NCI-H1694 treated with DMSO at 0.1 percent for 48 hours (cell line): ENCODE measurements at places on chromosomes 3 and 15.

DNA sequence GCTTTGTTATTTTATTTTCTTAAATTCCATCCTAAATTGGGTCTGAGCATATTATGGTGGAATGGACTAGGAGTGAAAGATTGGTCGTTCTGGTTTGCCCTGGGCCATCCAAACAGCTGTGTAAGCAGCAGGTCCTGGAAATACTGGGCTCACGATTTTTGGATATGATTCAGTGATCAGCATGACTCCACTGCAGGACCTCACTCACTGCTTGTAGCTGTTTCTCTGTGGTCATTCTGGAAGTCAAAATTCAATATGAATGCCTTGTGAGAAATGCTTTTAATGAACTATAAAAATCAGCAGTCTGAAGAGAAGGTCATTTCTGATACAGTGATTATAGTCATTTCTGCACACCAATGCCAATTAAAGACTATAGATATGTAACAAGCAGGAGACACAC is 185.0 kb downstream of the RBMS3 start:
- DNase-seq: no peak

DNA sequence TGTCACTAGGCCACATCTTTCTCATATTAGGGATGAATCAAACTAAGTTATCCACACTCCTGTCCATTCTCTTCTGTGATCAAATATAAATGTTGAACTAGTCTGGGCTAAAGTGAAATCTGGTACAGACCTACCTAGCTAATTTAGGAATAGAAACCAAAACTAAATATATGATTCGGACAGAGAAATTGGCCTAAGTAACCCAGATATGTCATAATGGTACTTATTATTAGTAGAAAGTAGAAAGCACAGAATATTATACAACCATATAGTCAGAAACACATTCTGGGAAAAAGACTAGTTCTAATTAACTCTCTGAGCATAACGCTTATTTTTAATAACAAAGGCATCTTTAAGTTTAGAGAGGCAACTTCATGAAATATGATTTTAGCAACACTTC is 389.0 kb downstream of the LSAMP start:
- no peak for DNase-seq

DNA sequence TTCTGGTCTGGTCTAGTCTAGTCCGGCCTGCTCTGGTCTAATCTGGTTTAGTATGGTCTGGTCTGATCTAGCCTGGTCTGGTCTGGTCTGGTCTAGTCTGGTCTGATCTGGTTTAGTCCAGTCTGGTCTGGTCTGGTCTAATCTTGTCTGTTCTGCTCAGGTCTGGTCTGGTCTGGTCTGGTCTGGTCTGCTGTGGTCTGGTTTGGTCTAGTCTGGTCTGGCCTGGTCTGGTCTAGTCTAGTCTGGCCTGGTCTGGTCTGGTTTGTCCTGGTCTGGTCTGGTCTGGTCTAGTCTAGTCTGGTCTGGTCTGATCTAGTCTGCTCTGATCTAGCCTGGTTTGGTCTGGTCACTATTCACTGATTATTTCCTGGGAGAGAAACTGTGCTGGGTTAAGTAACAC is 84.1 kb upstream of the PRR23E start:
- DNase-seq: no peak

GRCh38 chr15:92666780-92667179 is 11.2 kb upstream of the FAM174B start:
- DNase-seq: no peak

- no peak for DNase-seq
Observed at GRCh38 chr15:37131621-37132020, 31.3 kb upstream of the MEIS2 start.

DNA sequence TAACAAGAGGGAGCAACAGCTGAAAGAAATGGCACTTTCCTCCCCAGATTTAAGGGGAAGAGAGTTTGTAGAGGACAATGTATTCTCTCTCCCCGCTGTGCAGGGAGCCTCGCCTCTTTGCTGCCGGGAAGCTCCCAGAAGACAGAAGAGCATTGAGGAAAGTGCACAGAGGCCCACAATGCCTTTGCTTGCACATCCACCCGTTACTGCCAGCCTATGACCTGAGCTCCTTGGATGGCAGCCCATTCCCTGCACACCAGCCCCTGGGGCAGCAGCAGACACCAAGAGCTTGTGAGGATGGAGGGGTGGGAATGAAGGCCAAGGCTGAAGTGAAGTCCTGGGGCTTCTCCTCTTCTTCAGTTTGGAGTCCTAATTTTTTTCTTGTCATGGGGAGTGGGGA is 67.0 kb downstream of the CLDN11 start:
- no peak for DNase-seq

GRCh38 chr3:45537970-45538640 is 56.4 kb upstream of the LIMD1 start:
- DNase-seq: peak; percentile 52

DNA sequence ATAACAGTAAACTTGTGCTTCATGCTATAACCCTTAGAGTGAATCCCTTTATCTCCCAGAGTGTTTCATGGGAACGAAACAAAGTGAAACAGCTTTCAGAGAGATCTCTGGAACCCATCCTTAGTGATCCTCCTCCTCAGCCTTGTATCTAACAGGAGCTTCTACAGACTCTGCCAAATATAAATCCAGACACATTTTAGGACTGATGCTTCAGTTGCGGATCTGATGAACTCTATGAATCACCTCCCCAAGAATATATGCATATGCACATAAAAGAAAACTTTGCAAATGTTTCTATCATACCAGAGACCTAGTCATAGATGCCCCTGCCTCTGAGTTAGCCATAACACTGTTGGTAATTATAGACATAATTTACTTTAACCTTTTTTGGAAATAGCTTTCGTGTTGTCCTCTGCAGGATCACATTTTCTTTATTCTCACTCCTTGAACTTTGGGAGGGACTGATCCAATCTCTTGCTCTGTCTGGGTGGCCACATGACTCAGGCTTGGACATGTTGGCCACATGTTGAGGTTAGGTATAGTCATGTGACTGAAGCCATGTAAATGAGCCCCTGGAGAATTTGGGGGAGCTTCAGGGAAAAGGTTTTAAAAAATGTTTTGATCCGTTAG is 306.4 kb upstream of the CNTN3 start:
- no peak for DNase-seq

DNA sequence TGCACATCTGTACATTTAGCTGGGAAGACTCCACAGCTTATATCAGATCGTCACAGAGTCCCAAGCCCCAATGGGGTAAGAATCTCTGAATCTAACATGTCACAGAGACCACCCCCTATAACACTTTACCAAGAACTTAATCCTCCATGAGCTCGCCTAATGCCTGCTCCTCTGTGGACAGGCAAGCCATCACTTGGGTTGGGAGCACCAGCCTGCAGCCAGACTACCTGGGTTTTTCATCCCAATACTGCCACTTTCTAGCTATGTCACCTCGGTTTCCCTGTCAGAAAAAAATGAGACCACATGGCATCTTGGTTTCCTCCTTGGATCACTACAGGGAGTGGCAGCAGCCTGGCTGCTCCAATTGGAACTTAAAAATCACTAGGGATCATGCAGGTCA is 277.9 kb upstream of the TLE3 start:
- DNase-seq: no peak

DNA sequence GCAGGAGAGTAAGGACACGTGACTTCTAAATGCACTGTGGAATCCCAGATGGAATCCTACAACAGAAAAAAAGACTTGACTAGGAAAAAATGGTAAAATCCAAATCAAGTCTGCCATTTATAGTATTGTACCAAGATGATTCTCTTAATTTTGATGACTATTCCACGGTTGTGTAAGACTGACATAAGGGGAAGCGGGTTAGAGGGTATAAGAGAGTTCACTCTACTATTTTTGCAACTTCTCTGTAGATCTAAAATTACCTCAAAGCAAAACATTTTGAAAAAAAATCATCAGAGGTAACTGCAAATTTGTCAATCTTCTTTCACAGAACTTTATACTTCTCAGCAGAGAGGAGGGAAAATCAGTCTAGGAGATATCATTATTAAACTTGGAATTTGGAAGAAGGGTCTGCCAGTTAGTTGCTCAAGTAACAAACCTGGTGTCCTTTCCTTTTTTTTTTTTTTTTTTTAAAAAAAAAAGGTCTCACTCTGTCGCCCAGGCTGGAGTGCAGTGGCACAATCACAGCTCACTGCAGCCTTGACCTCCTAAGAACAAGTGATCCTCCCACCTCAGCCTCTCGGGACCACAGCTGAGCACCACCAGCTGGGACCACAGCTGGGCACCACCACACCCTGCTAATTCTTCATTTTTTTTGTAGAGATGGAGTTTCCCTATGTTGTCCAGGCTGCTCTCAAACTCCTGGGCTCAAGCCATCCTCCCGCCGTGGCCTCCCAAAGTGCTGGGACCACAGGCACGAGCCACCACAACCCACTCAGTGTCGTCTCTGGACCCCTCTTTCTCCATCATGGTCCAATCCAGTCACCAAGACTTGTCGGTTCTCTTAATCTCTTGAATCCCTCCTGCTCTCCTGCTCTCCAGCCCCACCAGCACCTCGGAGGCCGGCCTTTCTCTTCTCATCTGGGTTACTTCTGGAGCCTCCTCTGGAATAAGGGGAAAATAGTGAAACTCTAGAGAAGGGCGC is 14.9 kb upstream of the HES1 start:
- DNase-seq: no peak

DNA sequence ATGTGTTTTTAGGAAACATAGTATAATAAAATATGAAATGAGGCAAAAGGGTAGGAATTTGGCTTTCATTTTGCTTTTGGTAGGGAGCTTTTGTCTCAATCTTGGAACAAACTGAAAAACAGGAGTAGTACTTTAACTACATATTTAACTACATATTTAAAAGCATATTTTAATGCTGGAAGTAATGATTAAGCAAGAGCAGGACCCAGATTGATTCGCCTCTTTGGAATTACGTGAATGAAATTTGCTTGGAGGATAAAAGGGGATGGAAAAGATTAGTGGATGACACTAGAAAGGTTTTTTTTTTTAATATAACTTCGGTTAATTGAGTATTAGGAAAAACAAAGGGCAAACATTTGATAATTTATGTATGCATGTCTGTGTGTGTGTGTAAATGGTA is 11.2 kb upstream of the TMEM212 start:
- no peak for DNase-seq

- DNase-seq: no peak
Observed at GRCh38 chr3:117165601-117166051, 456.0 kb downstream of the TUSC7 start.

- DNase-seq: no peak
Observed at GRCh38 chr15:69735121-69735520, 282.5 kb downstream of the RPLP1 start.

- no peak for DNase-seq
Observed at GRCh38 chr15:58201516-58201915, 63.3 kb downstream of the AQP9 start.

- DNase-seq: peak; percentile 37
Observed at GRCh38 chr15:40782609-40783227, 12.9 kb downstream of the C15orf62 start.
